ENCODE measurements at places on chromosomes 12 and 14.

- no peak for DNase-seq
Measured at GRCh38 chr14:68312884-68313610, 479.8 kb downstream of the ZFP36L1 start.

GRCh38 chr12:117390866-117391265 is 29.4 kb upstream of the NOS1 start:
- DNase-seq = no peak

GRCh38 chr12:49762468-49762847 is 21.1 kb downstream of the TMBIM6 start:
- DNase-seq = no peak

GRCh38 chr14:90373887-90374286 is 22.9 kb upstream of the CALM1 start:
- DNase-seq = no peak

GRCh38 chr12:52313926-52314325 is 7.3 kb downstream of the KRT83 start:
- DNase-seq = no peak
